ENCODE measurements at places on chromosomes 5 and 9.
A peak's percentile ranks its signal among the peaks of the same experiment; 100 is the strongest.

DNA sequence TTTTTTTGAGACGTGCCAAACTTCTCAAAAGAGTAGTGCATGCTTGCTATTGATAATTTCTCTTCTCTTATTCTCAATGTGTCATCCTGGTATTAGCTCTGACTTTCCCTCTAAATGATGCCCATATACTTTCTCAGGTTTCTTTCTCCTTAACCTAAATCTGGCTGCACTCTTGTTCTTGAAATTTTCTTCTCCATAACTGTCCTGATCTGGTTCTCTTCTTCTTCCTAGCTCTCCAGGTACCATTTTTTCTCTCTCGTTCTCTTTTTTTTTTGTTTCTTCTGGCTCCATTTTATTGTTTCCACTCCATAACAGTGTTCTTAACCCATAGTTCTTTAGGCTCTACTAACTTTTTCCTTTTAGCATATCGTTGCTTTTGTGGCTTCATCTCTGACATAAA, 47.9 kb downstream of the ACTBL2 start:
- DNase-seq, result no peak

- no peak for DNase-seq
These were observed 220.4 kb upstream of the CD180 start for GRCh38 chr5:67416986-67417385.

- no peak for DNase-seq
These were observed 18.6 kb downstream of the EQTN start for GRCh38 chr9:27278374-27278773.

DNA sequence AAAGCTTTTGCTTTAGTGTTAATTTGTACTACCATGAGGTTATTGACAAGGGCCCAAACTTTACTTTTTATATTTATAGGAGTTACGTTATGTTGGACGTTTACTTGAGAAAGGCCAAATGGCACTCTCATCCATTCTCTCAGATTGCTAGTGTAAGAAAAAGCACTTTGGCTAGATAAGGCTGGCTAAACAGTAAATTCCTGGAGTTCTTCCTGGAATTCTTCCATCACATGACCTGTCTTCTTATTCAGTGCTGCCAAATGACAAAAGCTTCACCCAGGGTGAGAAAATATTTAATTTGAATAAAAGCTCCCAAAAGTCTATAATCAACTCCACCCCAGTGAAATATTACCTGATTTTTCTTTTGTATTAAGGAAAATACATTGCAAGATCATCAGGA, 1568.9 kb upstream of the ACO1 start:
- no peak for DNase-seq

DNA sequence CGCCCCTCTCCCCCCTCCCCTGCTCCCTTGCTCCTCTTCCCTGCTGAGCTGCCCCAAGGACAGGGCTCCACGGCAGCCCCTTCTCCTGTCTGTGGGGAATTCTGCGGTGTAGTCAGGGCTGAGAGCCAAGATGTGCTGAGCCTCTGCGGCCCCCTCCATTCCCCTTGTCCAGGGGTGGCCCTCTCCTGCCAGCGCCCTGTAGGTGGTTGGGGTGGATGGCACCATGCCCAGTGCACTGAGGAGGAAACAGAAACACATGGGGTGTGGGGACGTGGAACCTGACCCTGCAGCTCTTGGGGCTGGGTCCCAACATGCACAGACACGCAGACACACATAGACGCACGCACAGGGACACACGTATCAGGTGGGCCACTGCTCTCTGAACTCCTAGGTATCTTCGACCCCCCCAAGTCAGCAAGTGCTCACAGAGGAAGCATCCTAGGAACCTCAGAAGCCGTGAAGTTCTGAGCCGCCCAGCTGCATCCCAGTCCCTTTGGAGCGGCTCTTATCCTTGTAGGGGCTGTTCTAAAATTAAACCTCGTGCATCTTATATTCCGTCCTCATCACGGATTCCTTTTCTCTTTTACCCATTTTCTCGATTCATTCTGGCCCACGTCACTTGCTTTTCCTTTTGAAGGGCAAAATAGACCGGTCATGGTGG, 64.8 kb downstream of the HMCN2 start:
- DNase-seq, result no peak

DNA sequence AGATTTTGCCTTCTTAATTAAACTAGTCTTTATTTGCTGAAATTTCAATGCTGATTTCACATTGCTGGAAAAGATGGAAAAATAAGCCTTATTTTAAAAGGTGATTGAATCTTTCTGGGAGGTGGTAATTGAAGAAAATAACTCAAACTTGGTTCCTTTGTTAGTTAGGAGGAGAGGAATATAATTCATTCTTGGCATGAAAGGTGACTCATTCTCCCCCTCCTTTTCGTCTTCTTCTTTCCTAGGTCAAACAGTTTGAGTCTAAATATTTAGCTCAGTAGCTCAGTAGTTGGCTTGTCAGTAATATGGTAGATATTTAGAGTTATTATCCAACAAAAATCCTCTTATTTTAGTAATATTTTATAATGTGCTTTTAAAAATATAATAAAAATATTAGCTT, 353.9 kb upstream of the MEF2C start:
- no peak for DNase-seq

DNA sequence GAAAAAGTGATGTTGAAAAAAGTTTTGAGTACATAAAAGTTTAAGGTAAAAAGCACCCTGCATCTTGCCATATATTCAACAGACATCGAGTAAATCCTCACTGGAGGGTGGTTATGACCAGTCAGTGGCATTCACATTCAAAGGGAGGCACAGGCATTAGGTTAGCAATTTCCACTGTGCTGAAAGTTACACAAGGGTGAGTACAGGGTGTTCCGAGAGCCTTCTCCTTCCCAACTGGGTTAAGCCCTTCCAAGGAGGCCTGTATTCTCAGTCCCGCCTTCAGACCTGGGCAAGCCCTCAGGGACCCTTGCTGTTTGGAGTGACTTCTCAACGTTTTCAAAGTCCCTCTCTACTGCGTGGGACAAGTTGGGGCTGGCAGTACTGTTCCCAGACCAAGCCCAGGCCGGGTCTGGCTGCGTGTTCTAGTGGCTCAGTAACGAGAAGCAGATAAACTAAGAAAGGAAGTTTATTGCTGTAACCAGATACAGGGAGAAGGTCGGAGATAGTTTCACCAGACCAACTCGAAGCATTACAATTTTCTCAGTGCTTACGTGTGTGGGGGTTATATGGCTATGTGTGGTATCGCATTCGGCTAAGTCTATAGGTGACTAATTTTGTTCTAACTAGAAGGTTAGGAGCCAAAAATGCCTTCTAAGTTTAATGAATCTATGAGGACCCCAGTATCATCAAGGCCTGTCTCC, 13.0 kb upstream of the SETX start:
- no peak for DNase-seq

GRCh38 chr5:10797261-10797660, 36.2 kb upstream of the DAP start:
- DNase-seq, result no peak

DNA sequence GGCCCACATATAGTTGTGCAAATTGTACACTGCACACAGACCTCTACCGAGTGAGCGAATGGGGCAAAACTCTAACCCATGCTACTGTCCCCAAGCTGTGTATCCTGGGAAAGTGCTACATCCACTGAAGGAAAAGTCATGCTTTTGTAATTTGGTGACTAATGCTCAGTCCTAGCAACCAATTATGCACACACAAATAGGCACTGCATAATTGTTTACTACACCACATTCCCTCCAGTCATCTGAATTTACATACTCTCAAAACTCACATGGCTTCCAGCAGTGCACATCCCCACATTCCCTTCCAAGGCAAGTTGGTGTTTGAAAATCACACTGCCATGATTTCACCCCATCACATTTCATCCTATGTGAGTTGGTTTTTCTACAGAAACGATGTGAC, 125.9 kb upstream of the OSMR start:
- no peak for DNase-seq

DNA sequence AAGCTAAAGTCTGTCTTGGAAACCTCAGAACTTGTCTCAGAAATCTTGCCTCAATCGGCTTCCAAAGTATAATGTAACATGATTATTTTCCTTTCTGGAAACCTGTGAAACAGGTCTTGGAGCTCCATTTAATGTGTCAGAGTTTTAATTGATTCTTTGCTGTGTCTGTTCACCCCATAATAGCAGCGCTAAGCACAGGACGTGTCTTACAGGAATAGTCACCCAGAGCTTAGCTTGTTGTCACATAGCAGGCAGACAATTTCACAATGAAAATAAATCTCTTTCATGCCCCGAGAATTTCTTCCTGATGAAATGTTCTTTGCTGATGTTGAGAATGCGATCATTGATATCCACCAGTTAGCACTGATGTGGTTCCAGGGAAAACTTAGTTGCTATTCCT, 40.2 kb upstream of the PTPN3 start:
- no peak for DNase-seq

DNA sequence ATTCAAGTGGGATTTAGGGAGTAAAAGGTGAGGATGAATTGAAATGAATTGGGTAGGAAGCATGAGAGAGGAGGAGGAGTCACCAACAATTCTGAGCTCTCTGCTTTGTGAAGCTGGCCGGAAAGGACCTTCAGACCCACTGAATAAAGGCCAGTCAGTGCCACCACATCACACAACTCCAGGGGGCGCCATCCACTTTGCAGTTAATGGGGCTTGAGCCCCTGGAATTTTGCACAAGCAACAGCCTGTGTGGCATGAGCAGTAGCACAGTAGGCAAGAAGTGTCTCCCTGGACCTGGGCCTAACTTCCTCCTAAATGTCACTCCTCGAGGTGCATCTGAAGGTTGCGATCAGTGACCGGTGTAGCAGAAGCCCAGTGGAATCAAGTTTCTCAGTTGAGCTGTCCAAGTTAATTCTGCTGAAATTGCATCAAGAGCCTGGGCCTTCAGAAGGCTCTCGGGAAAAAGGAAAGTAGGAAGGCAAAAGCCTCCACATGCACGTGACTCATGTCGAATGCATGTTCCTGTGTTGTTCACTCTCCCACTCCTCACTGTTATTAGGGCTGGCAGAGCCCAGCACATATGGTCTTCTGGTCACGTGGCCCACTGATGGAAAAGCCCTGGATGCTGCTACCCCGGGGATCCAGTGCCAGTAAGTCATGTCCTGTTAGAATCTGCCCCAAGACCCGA, 27.8 kb upstream of the GLIS3 start:
- no peak for DNase-seq

GRCh38 chr9:120668399-120668798, 45.9 kb downstream of the MEGF9 start:
- no peak for DNase-seq

- DNase-seq, result peak; percentile 89
These were observed 41.8 kb upstream of the KDM4C start for GRCh38 chr9:6715755-6716643.

- DNase-seq, result no peak
These were observed 407.2 kb upstream of the PIK3R1 start for GRCh38 chr5:67808340-67808739.

- DNase-seq, result no peak
These were observed 42.1 kb downstream of the CMYA5 start for GRCh38 chr5:79731775-79732174.

DNA sequence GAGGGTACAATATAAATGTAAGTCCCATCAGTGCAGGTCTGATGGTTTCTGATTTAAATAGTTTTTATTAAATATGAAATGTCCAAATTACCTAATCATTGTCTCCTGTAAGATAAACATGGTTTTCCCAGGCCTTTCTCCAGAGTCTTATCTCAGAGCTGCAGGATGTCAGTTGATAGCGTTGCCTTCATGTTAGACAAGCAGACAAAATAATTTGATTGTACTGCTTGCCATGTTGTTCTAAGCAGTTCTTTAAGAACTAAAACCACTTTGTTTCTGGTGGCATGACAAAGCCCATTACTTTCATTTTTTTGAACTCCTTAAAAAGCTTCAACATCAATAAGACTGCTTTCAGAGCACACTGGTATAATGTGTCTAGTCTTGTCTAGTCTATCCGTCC, 1073.5 kb downstream of the MAT2B start:
- DNase-seq, result no peak

DNA sequence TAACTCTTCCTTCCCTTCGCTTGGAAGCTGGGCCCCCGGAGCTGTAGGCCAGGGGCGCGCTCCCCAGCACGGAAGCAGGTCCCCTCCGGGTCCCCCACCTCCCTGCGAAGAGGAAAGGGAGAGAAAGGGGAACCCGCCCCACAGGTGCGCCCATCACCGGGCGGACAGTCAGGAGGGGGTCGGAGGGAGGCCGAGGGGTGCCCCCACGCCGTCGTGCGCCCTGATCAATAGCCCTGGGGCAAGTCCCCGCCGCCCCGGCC, 793 bp downstream of the AGPAT2 start:
- no peak for DNase-seq

- no peak for DNase-seq
These were observed 11.8 kb downstream of the ITGA1 start for GRCh38 chr5:52799358-52799982.

DNA sequence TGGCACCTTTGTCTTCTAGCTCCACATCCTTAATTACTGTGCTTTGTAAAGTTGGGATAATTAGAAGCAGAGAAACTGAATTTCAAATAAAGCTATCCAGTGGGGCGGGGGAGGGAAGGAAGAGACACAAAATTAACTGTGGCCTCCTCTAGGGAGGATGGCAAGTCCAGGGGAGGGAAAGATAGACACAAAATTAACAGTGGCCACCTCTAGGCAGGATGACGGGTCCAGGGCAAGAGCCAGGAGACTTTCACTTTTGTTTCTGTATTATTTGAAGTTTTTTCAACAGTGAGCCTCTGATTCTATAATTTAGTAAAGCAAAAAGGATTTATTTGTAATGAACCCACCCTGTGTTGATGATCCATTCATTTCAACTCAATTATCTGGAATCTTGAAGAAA, 335.9 kb downstream of the MSX2 start:
- no peak for DNase-seq

DNA sequence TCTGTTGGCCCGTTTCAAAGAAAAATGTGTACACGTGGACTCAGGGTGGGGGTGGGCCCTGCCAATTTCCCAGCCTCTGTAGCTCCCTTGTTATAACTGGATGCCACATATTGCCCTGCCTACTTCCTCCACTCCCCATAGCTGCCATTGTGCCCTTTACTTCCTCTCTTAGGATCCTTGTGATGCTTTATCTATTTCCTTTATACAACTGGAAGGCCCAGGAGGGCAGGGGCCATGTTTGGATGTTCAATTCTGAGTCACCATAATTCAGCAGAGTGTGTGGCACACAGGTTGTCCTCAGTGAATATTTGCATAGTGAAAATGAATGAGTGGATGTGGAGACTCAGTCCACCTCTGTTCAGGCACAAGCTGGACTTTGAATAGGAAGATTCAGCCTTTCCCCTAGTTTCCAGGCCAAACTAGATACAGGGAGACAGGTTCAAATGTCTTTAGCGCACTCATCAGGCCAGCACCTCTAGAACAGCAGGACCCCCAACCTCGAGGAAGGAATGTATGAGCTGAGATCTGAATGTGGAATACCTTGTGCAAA, 10.6 kb upstream of the FEM1C start:
- no peak for DNase-seq

GRCh38 chr5:31952067-31952466, 222.1 kb downstream of the GOLPH3 start:
- DNase-seq, result no peak

DNA sequence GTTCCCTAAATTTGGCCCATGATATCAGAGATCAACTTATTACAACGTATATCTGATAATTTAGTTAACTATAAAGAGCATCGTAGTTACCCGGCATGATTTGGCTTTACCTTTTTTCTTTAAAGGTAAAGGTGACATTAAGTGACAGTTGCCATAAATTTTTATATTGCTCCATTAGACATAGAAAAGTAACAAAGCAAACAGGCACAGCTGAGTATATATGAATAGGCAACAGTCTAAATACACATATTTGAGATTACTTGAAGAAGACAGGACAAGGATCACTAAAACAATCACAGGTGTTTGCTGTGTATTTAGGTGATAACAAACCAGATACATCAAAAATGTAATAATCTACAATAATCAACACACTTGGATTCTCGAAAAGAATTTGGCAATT, 34.8 kb downstream of the RFX3 start:
- no peak for DNase-seq
